H54 (cell line): ENCODE measurements at places on chromosomes 2 and 18.

DNA sequence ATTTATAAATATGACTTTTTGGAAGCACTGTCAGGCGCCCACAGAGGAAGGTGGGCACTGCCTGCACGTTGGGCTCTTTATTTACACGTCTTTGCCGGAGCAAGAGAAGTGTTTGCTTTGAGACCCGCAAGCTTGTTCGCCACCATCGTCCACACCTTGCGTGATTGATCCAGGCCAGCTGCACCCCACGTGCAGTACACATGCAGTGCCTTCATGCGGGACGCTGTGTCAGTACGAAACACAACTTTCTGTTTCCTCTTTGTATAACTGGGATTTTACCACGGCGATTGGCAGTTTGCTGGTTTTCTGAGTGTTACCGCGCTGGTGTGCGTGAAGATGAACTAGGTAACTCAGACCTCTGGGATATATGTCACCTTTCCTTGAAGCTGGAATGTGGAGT is 571.0 kb upstream of the SALL3 start:
- DNase-seq, result no peak

DNA sequence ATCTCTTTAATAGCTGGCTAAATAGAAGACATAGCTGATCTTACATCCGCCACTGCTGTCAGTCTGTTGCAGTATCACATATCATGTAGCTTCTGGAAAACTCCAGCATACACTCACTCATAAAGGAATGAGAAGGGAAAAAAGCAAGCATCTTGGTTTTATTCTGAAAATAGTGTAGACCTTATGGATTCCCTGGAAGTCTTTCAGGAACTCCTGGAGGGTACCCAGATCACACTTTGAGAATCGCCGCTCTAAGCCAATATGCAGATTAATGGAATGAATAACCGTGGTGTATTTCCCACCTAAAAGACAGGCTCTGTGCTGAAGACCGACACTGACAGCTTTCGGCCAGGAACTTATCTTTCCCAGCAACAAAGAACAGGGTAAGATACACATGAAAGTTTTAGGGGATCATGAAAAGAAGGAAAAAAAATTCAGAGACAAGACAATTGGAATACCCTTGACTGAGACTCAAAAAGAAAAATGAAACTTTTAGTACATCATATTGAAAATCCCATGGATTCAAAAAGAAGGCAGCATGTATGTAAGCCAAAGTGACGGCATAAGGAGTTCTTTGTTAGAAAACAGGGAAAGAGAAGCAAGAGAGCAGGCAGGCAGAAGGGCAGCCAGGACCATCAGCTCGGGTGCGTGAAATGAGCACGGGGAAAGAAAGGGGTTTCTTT is 56.4 kb upstream of the SEC11C start:
- no peak for DNase-seq

DNA sequence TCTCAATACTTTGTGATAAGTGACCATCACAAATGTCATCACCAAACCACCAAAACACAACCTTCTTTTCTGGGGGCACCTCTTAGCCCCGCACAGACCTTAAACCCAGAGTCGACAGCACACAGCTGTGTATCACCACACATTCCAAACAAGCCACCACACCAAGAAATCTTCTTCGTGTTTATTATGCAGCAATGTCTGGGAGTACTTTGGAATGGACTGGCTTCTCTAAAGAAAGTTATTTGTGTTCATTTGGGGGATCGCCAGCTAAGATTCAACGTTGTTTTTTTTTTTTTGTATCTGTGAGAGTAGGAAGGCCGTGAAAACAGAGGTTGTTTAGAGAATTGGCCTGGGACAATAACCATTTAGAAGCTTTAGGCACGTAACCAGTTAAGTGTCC is 1.1 kb upstream of the MTA3 start:
- DNase-seq, result no peak

DNA sequence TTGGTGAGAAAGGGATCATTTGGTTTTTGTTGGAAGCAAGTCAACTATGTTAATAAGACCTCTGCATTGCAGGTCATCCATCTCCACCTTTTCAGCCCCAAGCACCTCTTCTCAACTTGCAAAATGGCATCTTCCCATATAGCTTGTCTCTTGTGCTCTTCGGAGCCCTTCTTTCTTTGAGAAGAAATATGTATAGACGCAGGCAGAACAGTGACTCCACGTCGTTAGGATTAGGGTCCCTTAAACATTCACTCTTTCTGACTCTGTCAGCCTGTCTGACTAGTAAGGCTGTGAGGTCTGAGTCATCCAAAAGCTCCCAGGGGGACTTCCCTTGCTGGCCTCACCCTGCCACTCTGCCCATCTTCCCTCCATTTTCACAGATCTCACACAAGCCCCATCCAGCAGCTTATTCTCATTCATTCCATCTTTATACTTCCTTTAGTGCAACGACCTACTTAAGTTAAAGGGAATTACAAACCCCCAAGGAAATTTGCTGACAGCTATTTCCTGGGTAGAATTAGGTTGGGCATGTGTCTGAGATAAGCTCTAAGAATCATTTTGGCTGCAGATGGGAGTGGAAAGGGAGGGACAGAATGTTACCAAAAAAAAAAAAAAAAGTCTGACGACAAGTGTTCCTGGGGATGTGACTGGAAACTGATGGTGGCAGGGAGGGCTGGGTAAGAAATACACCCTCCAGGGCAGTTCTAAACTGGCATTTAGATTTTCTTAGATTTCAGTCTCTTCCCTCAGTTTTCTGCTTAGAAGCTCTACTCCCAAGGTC is 37.7 kb upstream of the MEX3C start:
- peak; percentile 22 for DNase-seq

GRCh38 chr2:1632002-1632348 is 112.3 kb downstream of the PXDN start:
- DNase-seq, result no peak

DNA sequence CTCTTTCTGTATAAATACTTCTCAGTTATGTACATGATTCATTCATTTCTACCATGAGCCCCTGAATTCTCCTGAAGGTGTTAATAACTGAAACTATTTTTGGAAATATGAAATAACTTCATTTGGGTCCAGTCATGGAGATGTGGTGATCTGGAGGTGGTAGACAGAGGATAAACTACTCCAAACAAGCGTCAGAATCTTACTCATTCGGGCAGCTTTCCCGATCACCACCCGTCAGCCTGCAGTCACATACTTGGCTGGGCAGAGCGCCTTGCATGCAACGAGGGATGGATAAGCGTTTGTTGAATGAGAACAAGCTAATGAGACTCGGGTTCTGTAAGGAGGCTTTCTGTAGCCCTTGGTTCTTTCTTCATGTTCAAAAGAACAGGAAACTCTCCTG is 222.7 kb downstream of the CD226 start:
- DNase-seq, result no peak

- no peak for DNase-seq
These were observed 242.1 kb upstream of the RND3 start for GRCh38 chr2:150729495-150729955.

DNA sequence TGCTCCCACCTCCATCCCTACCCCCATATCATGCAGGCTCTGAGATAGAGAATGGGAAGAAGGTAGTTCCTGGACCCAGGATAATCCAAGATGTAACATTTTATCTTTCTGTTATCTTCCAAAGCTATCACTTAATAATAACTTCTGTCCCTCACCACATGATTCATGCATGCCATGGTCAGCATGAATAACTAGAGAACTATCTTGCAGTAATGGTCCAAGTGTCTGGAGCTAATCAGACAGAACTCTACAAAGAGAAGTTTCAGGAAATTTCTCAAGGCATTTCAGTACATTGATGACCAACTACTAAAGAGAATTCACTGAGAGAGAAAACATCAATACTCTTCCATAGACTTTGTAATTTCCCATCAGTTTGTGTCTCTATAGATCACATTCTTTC is 1469.7 kb upstream of the PIK3C3 start:
- DNase-seq, result no peak

- no peak for DNase-seq
These were observed 18.9 kb downstream of the AOX1 start for GRCh38 chr2:200604571-200605255.

DNA sequence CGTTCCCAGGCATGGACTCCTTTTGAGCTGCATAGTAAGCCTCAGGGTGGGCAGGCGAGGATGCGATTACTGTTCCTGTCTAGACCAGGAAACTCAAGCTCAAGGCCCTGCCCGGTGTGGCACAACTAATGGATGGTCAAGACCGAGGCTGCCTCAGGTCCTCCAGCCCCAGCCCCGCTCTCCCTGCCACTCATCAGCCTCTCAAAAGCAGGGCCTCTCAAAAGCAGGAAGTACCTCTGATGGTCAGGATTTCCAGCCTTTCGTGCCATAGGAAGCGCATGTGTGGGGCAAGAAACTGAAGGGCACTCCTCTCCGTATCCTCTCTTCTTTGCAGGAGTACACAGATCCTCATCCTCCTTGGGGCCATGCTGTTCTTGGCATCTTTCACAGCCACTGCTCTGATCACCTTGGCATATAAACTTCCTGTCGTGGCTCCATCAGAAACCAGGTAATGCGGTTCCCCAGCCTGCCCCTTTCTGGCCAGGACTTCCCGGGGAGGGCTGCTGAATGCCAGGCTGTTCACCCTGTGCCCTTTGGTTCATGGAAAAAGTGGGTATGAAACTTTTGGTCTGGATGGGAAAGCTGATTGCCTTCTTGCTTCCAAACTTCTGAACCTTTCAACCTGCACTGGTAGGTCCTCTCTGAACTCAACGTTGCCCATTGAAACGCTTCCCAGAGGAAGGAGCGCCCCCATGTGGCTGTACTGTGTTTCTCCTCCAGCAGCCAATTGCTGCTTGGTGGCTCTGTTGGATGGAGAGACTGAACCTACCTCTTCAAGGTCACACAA is 82.8 kb upstream of the SEC11C start:
- peak; percentile 40 for DNase-seq

- no peak for DNase-seq
These were observed 225.6 kb downstream of the HAUS1 start for GRCh38 chr18:46329736-46330246.

DNA sequence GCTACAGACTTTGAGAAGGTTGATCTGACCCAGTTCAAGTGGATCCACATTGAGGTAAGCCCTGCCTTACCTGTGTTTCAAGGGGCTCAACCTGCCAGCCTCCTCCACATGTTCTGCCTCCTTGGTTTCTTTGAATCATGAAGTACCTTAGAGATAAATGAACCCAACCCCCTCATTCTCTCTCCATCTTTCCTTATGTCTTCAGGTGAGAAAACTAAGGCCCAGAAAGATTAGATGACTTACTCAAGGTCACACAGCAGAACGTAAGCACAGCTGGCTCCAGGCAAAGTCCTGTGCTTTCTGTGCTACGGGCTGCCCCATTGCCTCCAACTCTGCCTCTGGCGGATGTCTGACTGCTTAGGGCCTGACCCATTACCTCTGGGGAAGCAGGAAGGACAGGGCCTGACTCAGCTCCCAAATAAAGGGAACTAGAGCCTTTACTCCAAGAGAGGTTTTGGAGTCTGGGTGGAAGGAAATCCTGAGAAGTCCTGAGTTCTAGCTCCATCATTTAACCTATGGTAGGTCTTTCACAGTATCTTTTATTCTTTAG is 10.3 kb downstream of the KHK start:
- DNase-seq, result no peak

GRCh38 chr2:203591642-203592041 is 56.5 kb upstream of the RAPH1 start:
- DNase-seq, result no peak

DNA sequence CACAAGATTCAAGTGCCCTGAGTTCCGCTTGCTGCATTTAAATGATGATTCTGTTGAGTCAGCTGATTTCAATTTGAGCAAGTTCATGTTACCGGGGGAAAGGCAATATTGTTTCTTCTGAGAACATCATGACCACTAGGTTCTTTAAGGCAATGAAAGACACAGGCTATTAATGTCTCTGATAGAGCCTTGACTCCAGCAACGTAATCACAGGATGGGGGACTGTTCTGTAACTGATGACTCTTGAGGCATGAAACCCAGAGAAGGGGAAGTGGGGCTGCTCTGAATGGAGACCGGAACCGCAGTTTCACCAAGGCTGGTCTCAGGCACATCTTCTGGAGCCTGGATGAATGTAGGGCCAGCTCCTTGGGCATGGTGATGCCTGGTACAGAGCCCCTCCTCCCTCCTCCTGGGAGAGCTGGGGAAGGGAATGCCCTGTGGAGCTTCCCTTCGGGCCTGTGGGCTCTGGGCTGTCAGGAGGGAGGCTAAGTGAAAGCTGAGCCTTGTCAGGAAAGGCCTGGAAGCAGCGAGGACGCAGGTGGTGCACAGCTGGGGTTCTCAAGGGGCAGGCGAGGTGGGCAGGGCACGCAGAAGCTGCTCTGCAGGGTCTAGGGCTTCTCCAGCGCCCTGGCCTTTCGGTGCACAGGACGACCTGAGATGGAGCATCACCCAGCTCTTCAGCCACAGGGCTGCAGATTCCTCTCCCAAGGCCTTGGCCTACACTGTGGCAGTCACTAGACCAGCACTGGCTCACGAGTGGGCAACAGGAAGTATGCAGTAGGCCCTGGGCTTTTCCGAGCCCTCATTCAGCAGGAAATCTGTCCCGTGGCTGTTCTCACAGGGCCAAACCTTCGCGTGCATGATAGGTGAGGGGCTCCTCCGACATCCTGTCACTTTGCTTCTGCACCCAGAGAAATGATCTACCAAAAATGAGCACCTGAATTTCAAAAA is 36.6 kb upstream of the PRLH start:
- DNase-seq, result no peak

DNA sequence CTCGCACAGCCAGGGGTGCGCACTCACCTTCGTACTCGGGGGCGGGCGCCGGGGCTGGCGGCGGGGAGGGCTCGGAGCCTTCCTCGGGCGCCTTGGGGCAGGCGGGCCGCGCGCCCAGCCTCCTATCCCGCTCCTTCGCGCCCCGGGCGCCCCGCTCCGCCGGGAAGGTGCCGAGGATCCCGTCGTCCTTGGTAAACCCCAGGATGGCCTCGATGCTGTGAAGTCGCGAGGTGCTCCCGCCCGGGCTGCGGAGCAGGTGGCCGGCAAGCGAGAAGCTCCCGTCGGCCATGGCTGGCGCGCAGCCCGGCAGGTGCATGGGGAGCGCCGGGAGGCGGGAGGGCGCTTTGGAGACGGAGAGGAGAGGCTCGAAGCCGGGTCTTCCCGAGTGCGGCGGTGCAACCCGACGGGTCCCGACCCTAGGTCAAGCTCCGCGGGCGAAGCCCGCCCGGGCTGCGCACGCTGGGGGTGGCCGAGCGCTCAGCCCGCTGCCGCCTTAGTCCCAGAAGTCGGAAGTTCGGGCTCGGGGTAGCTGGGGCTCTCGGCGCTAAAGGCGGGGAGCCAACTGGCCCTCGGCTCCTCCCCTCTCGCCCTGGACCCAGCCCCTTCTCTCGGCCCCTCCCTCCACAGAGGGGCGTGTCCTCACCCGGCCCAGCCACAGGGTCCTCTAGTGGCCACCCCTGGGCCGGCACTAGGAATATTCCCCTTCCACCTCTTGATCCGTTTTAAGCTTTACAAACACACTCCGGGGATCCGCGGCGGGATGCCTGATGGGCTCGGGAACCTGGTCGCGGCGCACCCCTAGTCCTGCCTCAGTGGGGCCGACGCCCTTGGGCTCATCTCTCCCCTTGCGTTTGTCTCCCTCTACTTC is at the start of gene RAX:
RAX (minus strand) TSS at position 564 of the 868 bp plus-strand sequence; CDS start at position 316, 248 bp downstream.
- no peak for DNase-seq

DNA sequence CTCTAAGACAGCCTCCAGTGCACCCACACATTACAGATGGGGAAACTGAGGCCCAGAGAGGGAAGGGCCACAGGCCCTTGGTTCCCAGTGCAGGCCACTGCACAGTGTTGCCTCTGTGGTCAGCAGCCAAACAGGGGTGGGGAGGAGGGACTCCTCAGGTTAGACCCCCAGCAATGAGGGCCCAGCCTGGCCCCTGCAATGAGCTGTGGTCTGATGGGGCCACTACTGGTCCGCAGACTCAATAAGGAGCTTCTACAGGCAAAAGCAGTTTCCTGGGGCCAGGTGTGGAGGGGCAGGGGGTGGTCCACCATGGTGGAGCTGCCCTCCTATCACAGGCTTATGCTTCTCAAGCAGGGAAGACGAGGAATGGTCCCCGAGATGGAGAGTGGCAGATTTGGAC is 87.6 kb downstream of the HS1BP3 start:
- DNase-seq, result no peak
